ENCODE measurements at places on chromosomes 4 and X. TPM values are rescaled to one million over a fixed set of nuclear protein-coding genes. Genes with fewer than 3 reads are reported as not detected.

The DCX gene
- not detected for total RNA-seq

The OFD1 gene
- total RNA-seq = 27.4 TPM

The UGT2B10 gene
- total RNA-seq = not detected

The NAT8L gene
- 0.56 TPM for total RNA-seq

The ZNF595 gene
- 14.4 TPM for total RNA-seq

The CPE gene
- not detected for total RNA-seq

The F8A2 gene
- total RNA-seq = not detected

The VEGFC gene
- not detected for total RNA-seq

The EXOC1L gene
- total RNA-seq = not detected

The FHL1 gene
- 15.5 TPM for total RNA-seq

The DRP2 gene
- total RNA-seq = 0.18 TPM

The ADH1C gene
- total RNA-seq = not detected

The ARMCX1 gene
- total RNA-seq = 6.9 TPM

The CDKL5 gene
- 1.3 TPM for total RNA-seq

The TXK gene
- 14.2 TPM for total RNA-seq

The TLR3 gene
- not detected for total RNA-seq

The KDR gene
- 0.08 TPM for total RNA-seq

Measured in activated naive CD8-positive, alpha-beta T cell treated with anti-CD3 and anti-CD28 coated beads for 36 hours (primary cell).